Mucosa of gallbladder (tissue), 1 donor: ENCODE measurements at places on chromosomes 2 and 18.

DNA sequence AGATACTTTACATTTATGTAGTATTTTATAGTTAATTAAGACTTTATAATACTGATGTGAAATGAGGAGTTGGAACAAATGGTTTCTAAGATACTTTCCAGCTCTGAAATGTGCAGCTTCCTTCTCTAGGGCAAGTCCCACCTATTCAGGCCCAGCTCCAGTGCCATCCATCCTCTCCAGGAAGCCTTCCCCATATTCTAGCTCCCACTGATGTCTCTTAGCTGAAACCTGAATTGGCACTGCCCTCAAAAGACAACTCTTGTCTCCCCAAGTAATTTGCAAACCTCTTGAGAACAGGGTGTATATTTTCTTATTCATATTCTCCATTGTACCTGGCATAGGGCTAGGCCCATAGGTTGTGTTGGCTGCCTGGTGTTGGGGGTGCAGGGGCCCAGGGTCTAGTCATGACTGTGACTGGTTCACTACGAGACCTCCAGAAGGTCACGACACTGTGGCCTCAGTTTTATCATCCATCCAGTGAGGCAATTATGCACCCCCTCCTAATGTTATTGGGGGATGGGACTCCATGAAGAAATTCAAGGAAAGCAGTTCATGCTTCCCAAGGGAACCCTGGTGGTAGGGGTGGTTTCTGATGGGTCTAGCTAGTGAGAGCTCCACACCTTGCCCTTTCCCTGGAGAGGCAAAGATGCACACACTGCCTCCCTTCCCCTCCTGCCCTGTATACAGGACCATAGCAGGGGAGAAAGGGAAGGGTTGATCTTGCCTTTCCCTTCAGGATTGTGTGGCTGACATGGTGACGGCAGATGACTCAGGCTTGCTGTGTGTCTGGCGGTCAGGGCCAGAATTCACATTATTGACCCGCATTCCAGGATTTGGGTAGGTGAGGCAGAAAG lies 2.8 kb downstream of the WDR54 start:
- DNase-seq = no peak

GRCh38 chr2:161005170-161005569 lies 155.1 kb upstream of the TANK start:
- no peak for DNase-seq

DNA sequence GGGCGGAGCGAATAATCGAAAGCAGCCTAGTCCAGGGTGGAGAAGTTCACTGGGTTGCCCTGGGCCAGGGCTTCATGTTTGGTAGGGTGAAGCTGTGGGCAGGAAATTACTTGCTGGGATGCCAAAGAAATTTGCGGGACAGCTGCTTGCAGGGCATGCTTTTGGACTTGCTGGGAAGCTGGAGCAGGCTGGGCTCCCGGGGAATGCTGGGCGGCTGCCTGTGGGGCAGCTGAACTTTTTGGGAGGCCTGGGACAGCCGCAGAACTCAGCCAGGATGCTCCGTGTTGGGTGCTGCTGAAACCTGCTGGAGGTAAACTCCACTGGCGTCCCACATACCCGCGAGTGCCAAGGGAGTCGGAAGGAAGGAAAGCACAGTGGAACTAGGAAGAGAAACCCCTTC lies 31.9 kb downstream of the ASB1 start:
- DNase-seq = no peak

GRCh38 chr18:67200665-67201064 lies 315.9 kb downstream of the DSEL start:
- DNase-seq = no peak

DNA sequence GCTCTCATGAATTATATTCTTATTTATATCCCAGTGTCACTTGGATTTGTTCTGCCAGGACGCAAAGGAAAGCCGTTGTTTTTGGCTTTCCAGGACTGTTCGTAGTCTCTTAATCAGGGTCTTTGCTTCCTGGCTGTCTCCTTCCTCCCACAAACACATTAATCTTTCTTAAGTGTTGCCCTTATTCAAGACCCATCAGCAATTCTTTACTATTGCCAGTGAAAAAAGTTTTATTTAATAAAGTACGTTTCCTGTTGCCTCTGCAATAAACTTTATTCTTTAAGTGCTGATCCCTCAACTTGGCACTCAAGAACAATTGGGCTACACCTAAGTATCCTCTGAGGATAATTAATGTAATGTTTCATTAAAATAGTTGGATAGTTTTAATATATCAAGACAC lies 68.3 kb upstream of the CYP20A1 start:
- DNase-seq = no peak
